ENCODE measurements at places on chromosomes 12 and 14. TPM values are rescaled to one million over a fixed set of nuclear protein-coding genes. Genes with fewer than 3 reads are reported as not detected.

The WDHD1 gene
- polyA plus RNA-seq, result 19.0 TPM

The STXBP6 gene
- polyA plus RNA-seq, result 9.3 TPM

The FOXG1 gene
- polyA plus RNA-seq, result 0.43 TPM

The SMIM41 gene
- polyA plus RNA-seq, result 0.73 TPM

The KRT78 gene
- not detected for polyA plus RNA-seq

The B4GALNT1 gene
- 0.87 TPM for polyA plus RNA-seq

The KIF26A gene
- 12.6 TPM for polyA plus RNA-seq

The CHFR gene
- polyA plus RNA-seq, result 28.5 TPM

The PRPH gene
- polyA plus RNA-seq, result 0.30 TPM

The DBX2 gene
- 0.10 TPM for polyA plus RNA-seq

The GLIPR1L1 gene
- 0.35 TPM for polyA plus RNA-seq

The TMPRSS12 gene
- 0.03 TPM for polyA plus RNA-seq

The CAPZA3 gene
- polyA plus RNA-seq, result 0.55 TPM

The KRT72 gene
- 0.04 TPM for polyA plus RNA-seq

The PAX9 gene
- 0.30 TPM for polyA plus RNA-seq

The PLCZ1 gene
- polyA plus RNA-seq, result 0.44 TPM

The CD4 gene
- polyA plus RNA-seq, result 32.1 TPM

The KRT82 gene
- polyA plus RNA-seq, result not detected

The GPR65 gene
- polyA plus RNA-seq, result 0.32 TPM

The PTPRO gene
- 182 TPM for polyA plus RNA-seq

The ENDOU gene
- polyA plus RNA-seq, result 0.48 TPM

The RGS6 gene
- polyA plus RNA-seq, result 0.62 TPM

The LMNTD1 gene
- not detected for polyA plus RNA-seq

The SPIC gene
- polyA plus RNA-seq, result not detected

The COX8C gene
- polyA plus RNA-seq, result 0.43 TPM

The ACYP1 gene
- 43.5 TPM for polyA plus RNA-seq

The KRT6C gene
- not detected for polyA plus RNA-seq

The KRT4 gene
- polyA plus RNA-seq, result 0.40 TPM

The GPR135 gene
- polyA plus RNA-seq, result 3.2 TPM

The LRIG3 gene
- polyA plus RNA-seq, result 35.1 TPM

The NINJ2 gene
- polyA plus RNA-seq, result 1.5 TPM
